ENCODE measurements at places on chromosomes 7 and 10. TPM values are rescaled to one million over a fixed set of nuclear protein-coding genes. Genes with fewer than 3 reads are reported as not detected.
A peak's percentile ranks its signal among the peaks of the same experiment; 100 is the strongest.

Gene SBDS
- 63.4 TPM for total RNA-seq

Gene VCL
- 159 TPM for total RNA-seq

Gene ZDHHC4
- total RNA-seq: 72.4 TPM

Gene HTR5A
- total RNA-seq: not detected

Gene PRPS1L1
- not detected for total RNA-seq

Gene FBXO24
- 0.44 TPM for total RNA-seq

Gene GPC2
- total RNA-seq: 23.3 TPM

Gene CALHM3
- total RNA-seq: not detected

Gene GIMAP2
- 4.3 TPM for total RNA-seq

Gene COPG2
- total RNA-seq: 24.4 TPM

Gene NUTM2E
- total RNA-seq: 0.49 TPM

DNA sequence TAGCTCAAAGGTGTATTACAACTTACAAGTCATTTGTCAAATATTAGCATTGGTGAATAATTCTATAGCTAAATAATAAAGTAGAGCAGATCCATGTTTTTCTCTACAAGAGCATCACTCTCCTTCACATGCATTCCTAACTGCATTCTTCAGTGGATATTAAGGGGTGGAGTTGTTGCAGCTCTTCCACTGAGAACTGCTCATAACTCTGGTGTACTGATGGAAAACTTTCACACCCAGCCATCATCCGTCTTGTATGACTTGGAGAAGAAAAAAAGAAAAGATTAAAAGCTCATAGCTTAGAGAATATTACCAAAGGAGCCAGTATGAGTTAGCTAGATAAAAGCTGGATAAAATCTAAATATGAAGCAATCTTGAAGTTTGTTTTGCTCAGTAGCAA, 10.2 kb upstream of the FAM13C start:
- H3K36me3 ChIP-seq: no peaks in the 10 kb centered on the region
- no peak overlapping the region for H3K4me3 ChIP-seq

- H3K27me3 ChIP-seq: no peaks in the 10 kb centered on the region
- DNase-seq: no peak
- H3K27ac ChIP-seq: peak overlapping the region; percentile 0
- peaks cover 4% of the 10 kb centered on the region for H3K36me3 ChIP-seq
- peaks cover 23% of the 10 kb centered on the region for H3K4me1 ChIP-seq
- H3K4me3 ChIP-seq: no peak overlapping the region
Measured at GRCh38 chr10:18230794-18231193, 90.6 kb downstream of the CACNB2 start.

- no peak for DNase-seq
- no peaks in the 10 kb centered on the region for H3K36me3 ChIP-seq
- H3K27me3 ChIP-seq: peaks cover 16% of the 10 kb centered on the region
- H3K4me3 ChIP-seq: no peak overlapping the region
- H3K27ac ChIP-seq: no peak overlapping the region
- no peaks in the 10 kb centered on the region for H3K4me1 ChIP-seq
Measured at GRCh38 chr7:88347090-88347489, 40.4 kb upstream of the STEAP4 start.

- peak; percentile 69 for DNase-seq
- H3K4me1 ChIP-seq: no peaks in the 10 kb centered on the region
- H3K27ac ChIP-seq: no peak overlapping the region
Measured at GRCh38 chr7:74206589-74207120, 3.2 kb upstream of the LAT2 start.

DNA sequence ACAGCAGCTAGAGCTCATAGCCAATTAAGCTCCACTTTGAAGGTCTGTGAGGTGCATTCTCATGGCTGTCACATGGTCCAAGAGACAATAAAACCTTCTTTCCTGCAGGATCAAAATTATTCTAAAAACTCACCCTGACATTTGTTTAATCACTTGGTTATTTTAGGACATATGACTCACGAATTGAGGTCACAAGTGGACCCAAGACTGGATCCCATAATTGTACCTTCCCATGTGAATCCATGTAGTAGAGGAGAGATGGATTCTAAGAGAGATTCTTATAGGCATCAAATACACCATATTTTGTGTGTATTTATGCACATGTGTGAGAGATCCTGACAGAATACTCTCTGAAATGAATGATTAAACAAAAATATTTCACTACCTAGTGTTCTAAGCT, 18.1 kb downstream of the POLR1F start:
- no peak overlapping the region for H3K4me3 ChIP-seq
- no peaks in the 10 kb centered on the region for H3K36me3 ChIP-seq

GRCh38 chr10:73095481-73096021, 1.1 kb downstream of the P4HA1 start:
- H3K27ac ChIP-seq: peak overlapping the region; percentile 95
- no peaks in the 10 kb centered on the region for H3K36me3 ChIP-seq
- H3K27me3 ChIP-seq: no peaks in the 10 kb centered on the region
- peaks cover 10% of the 10 kb centered on the region for H3K4me1 ChIP-seq

DNA sequence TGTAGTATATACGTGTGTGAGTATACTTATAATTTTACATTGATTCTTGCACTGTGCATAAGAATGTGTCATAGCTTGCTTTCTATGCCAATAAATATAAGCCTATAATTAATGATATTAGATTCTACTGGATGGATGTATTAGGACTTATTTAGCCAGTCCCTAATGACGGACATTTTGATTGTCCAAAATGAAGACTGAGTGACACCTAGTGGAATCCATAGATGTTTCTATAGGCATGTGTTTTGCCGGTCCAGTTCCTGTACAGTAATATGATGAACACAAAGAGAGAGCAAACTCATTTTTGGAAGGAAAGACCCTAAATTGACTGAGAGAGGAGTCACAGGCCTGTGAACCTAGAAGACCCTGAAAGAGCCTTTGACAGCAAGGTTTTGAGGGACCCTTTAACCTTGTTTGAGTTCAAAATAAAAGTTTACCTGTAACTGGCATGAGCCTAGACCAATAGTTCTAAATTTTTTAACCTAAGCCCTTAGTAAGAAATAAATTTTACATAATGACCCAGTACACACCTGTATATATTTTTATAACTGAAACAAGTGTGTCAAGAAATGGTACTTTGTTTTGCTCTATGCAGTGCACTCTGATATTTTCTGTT, 42.4 kb upstream of the AGBL3 start:
- peaks cover 5% of the 10 kb centered on the region for H3K36me3 ChIP-seq
- no peak overlapping the region for H3K4me3 ChIP-seq
- H3K27ac ChIP-seq: no peak overlapping the region
- H3K27me3 ChIP-seq: no peaks in the 10 kb centered on the region

DNA sequence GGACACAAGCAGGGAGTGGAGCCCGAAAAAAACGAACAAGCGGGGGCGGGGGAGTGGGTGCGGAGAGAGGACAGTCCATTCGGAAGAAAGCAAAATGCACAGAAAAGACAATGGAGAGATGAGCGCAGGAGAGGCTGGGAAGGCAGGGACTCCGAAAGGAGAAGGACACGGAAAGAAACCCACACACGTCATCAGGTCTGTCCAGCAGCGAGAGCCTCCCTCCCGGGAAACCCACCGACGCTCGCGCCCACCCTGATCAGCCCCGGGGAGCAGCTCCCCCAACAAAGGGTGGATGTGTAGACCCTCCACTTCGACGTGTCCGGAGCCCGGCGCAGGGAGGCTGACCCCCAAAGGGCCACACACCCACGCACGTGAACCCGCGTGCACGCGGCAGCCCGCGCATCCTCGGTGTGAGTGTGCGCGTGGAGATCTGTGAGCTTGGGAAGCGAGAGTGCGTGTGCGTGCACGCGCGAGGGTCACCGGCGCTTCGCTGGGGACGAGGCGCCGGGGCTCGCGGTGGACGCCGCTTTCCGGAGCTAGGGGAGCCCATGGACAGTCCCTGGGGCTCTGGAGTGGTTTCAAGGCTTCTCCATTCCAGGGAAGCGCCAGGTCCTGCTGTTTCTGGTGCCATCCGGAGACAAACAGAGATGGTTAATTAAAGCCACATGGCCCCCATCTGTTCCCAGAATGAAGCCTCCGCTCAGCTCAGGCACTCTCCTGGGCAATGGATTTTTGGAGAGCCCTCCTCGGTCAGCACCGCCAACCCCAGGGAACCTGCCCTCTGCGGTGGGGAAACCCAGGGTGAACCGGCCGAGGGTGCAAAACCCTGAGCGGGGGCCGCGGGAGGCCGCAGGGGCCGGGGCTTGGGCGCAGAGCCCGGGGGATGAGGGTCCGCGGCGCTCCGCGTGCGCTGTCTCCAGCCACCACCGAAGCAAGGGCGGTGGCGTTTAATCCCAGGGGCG, 916 bp downstream of the LAMB1 start:
- H3K27ac ChIP-seq: peak overlapping the region; percentile 92
- H3K36me3 ChIP-seq: peaks cover 20% of the 10 kb centered on the region
- H3K27me3 ChIP-seq: no peaks in the 10 kb centered on the region
- H3K4me3 ChIP-seq: peak overlapping the region; percentile 76
- DNase-seq: peak; percentile 78

DNA sequence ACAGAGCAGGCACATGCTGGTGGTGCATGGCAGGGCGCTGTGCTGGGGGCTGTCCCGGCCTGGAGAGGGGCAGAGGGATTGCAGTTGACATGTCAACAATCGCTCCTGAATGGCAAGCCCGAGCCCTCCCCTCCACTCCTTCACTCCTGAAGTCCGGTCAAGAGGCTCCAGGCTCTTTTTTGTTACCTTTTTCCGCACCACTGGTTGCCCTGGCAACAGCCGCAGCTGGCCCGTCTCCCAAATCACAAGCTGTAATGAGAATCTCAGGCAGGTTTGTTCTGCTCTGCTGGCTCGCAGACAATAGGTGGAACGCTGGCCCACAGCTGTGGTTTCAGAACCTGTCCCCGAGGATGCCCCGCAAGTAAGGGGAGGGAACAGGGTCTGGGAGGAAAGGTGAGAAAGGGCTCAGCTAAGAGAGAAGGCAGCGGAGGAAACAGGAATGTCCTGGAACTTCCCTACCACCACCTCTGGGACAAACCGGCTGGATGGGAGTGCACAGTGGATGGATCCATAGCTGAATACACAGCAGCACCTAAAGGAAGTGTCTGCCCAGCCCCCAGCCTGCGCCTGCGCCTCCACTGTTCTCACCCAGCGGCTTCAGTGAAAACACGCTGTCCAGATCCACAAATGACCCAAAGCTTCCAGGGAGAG, 58.9 kb downstream of the CALML3 start:
- H3K4me1 ChIP-seq: no peaks in the 10 kb centered on the region
- no peak overlapping the region for H3K4me3 ChIP-seq
- DNase-seq: no peak
- H3K27ac ChIP-seq: no peak overlapping the region
- no peaks in the 10 kb centered on the region for H3K27me3 ChIP-seq
- H3K36me3 ChIP-seq: no peaks in the 10 kb centered on the region

- no peak overlapping the region for H3K4me3 ChIP-seq
- DNase-seq: peak; percentile 80
- no peaks in the 10 kb centered on the region for H3K36me3 ChIP-seq
- H3K4me1 ChIP-seq: peaks cover 13% of the 10 kb centered on the region
- H3K27me3 ChIP-seq: no peaks in the 10 kb centered on the region
Measured at GRCh38 chr10:91587710-91588638, 44.9 kb downstream of the PPP1R3C start.

DNA sequence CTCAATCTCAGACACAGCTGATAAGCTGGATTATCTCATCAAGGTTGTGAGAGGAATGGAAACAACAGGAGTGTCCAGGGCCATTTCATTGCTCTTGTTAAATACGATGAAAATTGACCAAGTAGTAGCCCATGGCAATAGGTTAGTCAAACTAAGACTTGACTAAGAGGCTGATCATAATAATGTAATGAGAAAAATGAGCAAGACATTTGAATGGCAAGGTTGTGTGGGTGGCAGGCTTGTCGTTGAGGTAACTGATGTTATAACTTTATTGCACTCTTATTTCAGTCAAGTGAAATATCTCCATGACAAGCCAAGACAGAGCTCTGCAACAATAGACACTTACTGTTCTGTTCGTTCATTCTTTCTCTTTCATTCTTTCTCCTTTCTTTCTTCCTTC, 532.0 kb downstream of the GATA3 start:
- no peak overlapping the region for H3K27ac ChIP-seq
- no peaks in the 10 kb centered on the region for H3K27me3 ChIP-seq
- H3K36me3 ChIP-seq: no peaks in the 10 kb centered on the region

- H3K4me1 ChIP-seq: no peaks in the 10 kb centered on the region
- DNase-seq: no peak
- no peak overlapping the region for H3K4me3 ChIP-seq
- H3K27me3 ChIP-seq: no peaks in the 10 kb centered on the region
- H3K27ac ChIP-seq: no peak overlapping the region
Measured at GRCh38 chr10:104056619-104057273, 28.9 kb downstream of the COL17A1 start.

DNA sequence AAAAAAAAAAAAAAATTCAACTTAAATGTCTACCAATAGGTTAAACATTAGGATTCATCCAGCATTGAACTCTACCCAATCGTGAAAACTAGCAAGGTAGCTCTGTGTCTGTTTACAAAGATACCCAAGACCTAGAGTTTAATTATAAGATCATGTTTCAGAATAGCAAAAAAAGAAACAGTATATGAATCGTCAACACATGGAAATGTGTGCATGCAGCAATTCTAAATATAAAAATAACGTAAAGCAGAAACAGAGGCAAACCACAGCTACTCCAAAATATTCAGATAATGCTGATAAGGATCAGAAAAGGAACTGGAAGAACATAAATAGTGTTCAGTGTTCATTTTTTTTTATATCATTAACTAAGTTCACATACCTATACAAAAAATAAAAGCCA, 68.7 kb downstream of the AFAP1L2 start:
- no peak overlapping the region for H3K27ac ChIP-seq
- DNase-seq: no peak
- H3K4me3 ChIP-seq: no peak overlapping the region

- no peak overlapping the region for H3K27ac ChIP-seq
- H3K4me3 ChIP-seq: no peak overlapping the region
- H3K4me1 ChIP-seq: peaks cover 24% of the 10 kb centered on the region
- no peaks in the 10 kb centered on the region for H3K27me3 ChIP-seq
- DNase-seq: peak; percentile 77
Measured at GRCh38 chr7:43465581-43466554, 117.0 kb upstream of the STK17A start.

DNA sequence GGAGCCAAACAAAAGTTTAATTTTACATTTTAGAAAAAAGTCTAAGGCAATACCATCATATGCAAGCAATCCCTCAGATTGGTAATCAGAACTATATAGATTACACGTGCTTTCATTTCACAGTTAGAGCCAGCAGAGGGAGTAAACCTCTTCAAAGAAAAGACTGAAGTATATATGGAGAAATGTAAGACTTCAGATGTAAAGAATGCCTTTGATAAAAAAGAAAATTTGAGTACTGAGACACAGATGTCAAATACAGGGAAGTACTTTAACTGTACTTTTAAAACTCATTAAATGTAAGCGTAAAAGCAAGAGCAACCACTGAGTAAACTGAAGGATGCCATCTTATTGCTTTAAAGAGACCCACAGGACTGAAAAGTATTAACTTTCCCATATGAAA, 101.4 kb upstream of the FAM133B start:
- peak; percentile 83 for DNase-seq
- H3K4me1 ChIP-seq: peaks cover 11% of the 10 kb centered on the region
- H3K27me3 ChIP-seq: no peaks in the 10 kb centered on the region
- H3K4me3 ChIP-seq: no peak overlapping the region
- H3K36me3 ChIP-seq: no peaks in the 10 kb centered on the region

DNA sequence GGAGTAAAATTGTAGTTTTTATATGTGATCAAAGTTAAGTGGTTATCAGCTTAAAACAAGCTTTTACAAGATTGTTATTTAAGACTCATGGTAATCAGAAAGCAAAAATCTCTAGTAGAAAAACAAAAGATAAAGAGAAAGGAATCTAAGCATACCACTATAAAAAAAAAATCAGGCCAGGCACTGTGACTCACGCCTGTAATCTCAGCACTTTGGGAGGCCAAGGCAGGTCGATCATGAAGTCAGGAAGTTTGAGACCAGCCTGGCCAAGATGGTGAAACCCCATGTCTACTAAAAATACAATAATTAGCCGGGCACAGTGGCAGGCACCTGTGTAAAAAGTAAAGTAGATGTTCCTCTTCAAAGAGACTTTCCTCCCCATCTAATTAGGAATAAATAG, 265.9 kb upstream of the NRP1 start:
- no peak for DNase-seq
- no peaks in the 10 kb centered on the region for H3K4me1 ChIP-seq
- no peaks in the 10 kb centered on the region for H3K36me3 ChIP-seq
- no peak overlapping the region for H3K4me3 ChIP-seq
